ENCODE measurements at places on chromosomes 1 and 21.

- DNase-seq: no peak
Measured at GRCh38 chr1:6243993-6244392, at the start of gene HES3. TSS of gene HES3 (plus strand) at chr1:6244179. CDS start at chr1:6244366, 187 bp downstream.

GRCh38 chr1:182181167-182181572, 119.7 kb upstream of the ZNF648 start:
- peak; percentile 11 for DNase-seq

DNA sequence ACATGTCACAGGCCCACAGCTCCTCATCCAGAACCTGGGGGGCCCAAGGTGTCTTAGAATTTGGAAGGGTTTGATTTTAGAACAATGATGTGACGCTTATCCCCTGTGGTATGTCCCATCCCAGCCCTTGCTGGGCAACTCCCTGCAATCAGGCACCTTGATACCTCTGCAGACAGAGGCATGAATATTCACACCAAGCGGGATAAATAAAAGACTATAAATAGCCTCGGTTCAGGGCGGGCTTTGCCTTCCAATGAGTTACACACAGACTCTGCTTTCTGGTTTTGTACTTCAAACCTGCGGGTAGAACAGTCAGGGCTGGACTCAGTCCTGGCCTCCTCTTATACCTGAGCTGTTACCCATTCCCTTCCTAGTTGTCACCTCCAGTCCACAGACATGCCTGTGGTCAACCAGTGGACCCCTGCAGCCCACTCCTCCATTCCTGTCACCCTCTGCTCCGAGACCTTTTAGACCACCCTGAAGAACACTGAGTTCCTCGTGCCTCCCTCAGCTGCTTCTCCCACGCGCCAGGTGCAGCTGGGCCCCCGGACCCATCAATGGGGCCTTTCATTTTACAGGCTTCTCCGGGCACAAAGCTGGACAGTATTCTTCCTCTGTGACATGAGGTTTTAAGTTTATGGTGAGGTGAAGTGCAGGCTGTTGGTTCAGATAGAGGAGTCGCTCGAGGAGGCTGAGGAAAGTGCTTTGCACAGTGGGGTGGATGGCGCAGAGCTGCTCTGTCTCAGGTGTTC, 120.1 kb upstream of the TNR start:
- DNase-seq: no peak

- no peak for DNase-seq
Measured at GRCh38 chr1:174276087-174276486, 116.8 kb downstream of the RABGAP1L start.

DNA sequence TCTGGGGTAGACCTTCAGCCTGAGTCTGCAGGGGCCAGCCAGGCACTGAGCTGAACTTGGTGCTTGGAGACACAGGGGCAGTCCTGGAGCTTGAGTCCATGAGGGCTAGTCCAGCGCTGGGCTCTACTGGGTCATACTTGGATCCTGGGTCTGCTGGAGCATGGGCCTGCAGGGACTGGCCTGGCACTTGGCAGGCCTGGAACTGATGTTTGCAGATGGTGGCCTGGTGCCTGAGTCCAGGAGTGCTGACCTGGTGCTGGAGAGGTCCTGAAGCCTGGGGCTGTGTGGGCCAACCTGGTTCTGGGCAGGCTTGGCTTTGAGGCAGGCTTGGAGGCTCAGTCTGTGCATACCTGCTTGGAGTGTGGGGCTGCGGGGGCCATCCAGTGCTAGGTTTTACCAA, 143.4 kb upstream of the DSCAM start:
- no peak for DNase-seq

DNA sequence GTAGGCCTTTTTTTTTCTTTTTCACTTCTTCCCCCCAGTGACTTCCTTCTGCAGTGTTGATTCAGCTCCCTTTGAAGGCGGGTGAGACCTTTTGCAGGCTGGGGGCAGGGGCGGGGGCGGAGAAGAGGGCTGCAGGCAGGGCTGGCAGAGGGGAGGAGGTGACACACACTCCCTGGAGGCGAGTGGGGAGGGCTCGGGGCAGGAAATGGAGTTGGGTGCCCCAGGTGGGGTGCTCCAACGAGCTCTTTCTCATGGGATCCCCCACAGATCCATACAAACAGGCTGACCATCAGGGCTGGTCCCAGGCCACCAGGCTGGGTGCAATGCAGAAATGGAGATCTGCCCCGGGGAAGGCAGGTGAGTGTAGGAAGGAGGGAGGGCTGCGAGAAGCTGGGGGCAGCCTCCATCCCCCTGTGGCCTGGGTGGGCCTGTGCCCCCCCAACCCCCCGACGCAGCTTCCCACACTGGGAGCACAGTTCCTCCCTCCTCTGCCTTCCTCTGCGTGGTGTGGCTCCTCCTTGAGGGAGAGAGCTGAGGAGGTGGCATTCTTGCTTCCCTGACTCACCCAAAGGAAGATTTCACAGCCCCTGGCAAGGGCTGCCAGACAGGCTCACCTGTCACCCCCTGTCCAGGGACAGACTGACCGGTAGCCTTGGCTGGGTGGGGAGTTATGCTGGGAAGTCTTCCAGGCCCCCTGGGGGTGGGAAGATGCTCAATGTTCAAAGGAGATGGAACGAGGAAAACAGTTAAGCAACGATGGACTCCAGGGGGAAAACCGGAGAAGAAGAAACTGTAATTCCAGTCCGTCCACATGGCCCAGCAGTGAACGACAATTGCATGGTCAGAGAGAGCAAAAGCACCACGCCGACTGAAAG, 7.1 kb upstream of the ITGB2 start:
- peak; percentile 95 for DNase-seq

GRCh38 chr1:103326595-103326994, 198.9 kb upstream of the RNPC3 start:
- DNase-seq: no peak

DNA sequence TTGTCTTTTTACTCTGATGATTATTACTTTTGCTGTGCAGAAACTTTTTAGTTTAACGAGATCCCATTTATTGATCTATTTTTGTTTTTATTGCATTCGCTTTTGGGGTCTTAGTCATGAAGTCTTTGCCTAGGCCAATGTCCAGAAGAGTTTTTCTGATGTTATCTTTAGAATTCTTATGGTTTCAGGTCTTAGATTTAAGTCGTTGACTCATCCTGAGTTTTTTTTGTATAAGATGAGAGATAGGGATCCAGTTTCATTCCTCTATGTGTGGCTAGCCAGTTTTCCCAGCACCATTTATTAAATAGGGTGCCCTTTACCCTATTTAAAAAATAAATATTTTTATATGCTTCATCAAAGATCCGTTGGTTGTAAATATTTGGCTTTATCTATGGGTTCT, 13.2 kb downstream of the MAN1C1 start:
- no peak for DNase-seq

DNA sequence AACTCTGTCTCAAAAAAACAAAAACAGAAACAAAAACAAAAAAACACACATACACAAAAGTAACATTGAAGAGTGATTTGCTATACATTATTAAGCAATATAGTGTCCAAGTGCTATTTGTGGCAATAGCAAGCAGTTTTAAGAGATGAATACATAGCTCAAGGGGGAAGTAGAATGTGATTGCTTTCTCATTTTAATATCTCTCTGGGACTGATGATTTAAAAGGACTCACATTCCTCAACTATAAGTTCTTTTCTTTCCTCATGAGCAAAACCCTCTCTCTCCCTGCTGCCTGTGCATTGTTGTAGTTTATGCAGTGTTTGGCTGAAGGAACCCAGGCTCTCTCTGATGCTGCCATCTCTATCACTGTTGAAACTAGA, 47.0 kb upstream of the CSF1 start:
- DNase-seq: no peak

Measured in Jurkat, Clone E6-1 (cell line).